ENCODE measurements at places on chromosomes 16 and 17. TPM values are rescaled to one million over a fixed set of nuclear protein-coding genes. Genes with fewer than 3 reads are reported as not detected.
A peak's percentile ranks its signal among the peaks of the same experiment; 100 is the strongest.

DNA sequence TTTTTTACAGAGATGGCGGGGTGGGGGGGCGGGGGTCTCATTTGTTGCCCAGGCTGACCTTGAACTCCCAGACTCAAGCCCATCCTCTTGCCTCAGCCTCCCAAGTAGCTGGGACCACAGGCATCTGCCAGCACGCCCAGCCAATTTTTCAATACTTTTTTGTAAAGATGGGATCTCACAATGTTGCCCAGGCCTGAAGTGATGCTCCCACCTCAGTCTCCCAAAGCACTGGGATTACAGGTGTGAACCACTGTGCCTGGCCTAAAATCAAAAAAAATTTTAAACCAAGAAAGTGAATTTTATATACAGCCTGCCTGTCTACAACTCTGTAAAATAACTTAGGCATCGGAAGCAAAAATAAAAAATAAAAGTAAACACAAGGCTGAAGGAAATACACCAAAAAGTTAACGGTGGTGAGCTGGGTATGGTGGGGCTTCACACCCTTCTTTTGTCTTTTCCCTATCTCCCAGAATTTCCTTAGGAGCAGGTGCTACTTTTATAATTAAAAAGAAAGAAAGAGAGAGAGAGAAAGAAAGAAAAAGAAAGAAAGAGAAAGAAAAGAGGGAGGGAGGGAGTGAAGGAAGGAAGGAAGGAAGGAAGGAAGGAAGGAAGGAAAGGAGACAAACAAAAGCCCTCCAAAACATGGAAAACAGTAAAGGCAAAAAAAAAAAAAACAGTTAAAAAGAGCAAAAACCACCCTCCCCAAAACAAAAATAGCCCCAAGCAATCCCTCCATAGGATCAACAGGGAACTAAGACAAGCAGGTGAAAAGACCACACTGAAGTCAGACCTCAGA, 51.4 kb downstream of the TBC1D16 start:
- H3K4me3 ChIP-seq = no peak overlapping the region
- no peak for DNase-seq

- no peak overlapping the region for H3K27ac ChIP-seq
- H3K4me3 ChIP-seq = no peak overlapping the region
- H3K36me3 ChIP-seq = no peaks in the 10 kb centered on the region
- H3K4me1 ChIP-seq = no peaks in the 10 kb centered on the region
Measured at GRCh38 chr16:80265624-80266306, 275.0 kb upstream of the DYNLRB2 start.

GRCh38 chr17:67993998-67994361, 2.3 kb downstream of the C17orf58 start:
- no peaks in the 10 kb centered on the region for H3K36me3 ChIP-seq
- H3K27me3 ChIP-seq = no peaks in the 10 kb centered on the region
- peak overlapping the region; percentile 97 for H3K27ac ChIP-seq
- peaks cover 15% of the 10 kb centered on the region for H3K4me1 ChIP-seq
- H3K4me3 ChIP-seq = peak overlapping the region; percentile 73
- no peak for DNase-seq

The DNAH9 gene
- total RNA-seq = 0.28 TPM

DNA sequence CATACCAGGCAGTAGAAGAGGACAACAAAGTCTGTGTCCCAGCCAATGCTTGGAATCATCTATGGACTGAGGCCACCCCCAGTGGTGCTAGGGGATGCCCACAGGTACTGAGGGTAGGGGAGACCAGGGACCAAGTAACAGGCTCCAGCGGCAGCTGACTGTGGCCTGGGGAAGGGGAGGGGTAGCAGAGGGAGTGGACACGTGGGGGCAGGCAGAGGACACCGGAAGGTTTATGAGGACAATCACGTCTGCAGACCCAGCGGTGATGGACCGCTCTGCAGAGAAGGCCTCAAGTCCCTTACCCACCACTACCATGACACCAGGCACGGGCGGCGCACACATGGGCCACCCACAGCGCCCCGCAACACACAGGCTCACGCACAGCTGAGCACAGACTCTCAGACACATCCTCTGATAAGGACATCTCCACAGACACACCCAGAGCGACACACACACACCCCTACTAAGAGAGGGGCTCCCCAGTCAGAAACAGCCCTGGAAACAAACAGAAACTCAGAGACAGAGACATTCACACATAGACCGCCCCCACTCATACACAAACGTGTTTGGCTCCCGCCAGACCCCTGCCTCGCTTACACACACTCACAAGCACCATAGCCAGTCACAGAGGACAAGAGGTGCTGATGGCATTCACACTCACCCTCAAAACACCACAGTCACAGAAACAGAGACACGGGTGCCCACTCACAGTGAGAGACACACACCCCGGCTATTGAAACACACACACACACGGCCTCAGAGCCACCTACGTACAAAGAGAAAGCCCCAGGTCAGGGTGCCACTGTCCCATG, 35.8 kb downstream of the SRCIN1 start:
- peaks cover 3% of the 10 kb centered on the region for H3K4me1 ChIP-seq
- no peak overlapping the region for H3K27ac ChIP-seq
- H3K4me3 ChIP-seq = no peak overlapping the region

The SMIM36 gene
- not detected for total RNA-seq

- peaks cover 16% of the 10 kb centered on the region for H3K4me1 ChIP-seq
- no peak for DNase-seq
- H3K27ac ChIP-seq = no peak overlapping the region
- no peak overlapping the region for H3K4me3 ChIP-seq
- no peaks in the 10 kb centered on the region for H3K27me3 ChIP-seq
Measured at GRCh38 chr17:76530095-76530723, 7.3 kb downstream of the CYGB start.

DNA sequence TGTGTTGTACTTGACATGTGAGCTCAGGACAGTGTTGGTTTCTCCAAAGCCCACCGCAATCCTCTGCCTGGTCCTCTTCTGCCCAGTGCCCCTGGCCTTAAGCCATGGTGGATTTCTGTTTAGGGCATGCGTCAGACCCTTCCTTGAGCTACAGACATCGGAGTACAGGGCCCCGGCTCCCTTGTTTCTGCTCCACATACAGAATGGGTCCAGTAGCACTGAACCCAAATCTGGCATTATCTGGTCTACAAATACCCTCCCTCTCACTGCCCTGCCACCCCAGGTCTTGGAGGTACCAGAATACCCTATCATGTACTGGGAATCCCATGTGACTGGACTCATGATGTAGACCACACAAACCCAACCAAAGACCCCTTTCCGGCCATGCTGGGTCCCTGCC, 27.4 kb upstream of the ZNHIT3 start:
- DNase-seq = no peak
- no peak overlapping the region for H3K27ac ChIP-seq
- peaks cover 8% of the 10 kb centered on the region for H3K27me3 ChIP-seq
- no peaks in the 10 kb centered on the region for H3K4me1 ChIP-seq
- no peak overlapping the region for H3K4me3 ChIP-seq

DNA sequence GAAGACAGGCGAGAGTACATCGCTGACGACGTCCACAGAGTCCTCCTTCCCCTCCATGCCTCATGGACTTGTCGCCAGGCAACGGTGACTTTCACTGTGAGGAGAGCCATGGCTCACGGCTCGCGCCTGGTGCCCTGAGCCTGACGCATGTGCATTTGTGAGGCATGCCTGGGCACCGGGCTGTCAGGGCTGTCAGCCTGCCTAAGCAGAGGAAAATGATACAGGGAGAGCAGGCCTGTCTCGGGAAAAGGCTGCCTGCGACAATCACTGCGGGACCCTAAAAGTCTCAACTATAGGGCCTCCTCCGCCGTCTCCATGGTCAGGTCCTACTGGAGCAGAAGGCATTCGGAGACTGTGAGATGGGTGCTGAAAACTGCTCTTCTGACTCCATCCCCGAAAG, 135.5 kb upstream of the WSB1 start:
- DNase-seq = no peak
- H3K4me3 ChIP-seq = no peak overlapping the region
- H3K36me3 ChIP-seq = no peaks in the 10 kb centered on the region
- no peak overlapping the region for H3K27ac ChIP-seq

The ARHGAP44 gene
- total RNA-seq = 45.2 TPM

GRCh38 chr16:52441886-52442285, 105.1 kb downstream of the TOX3 start:
- DNase-seq = no peak
- H3K27me3 ChIP-seq = no peaks in the 10 kb centered on the region
- no peaks in the 10 kb centered on the region for H3K36me3 ChIP-seq
- H3K27ac ChIP-seq = no peak overlapping the region

GRCh38 chr17:79991924-79992648, 43.6 kb downstream of the TBC1D16 start:
- no peaks in the 10 kb centered on the region for H3K36me3 ChIP-seq
- H3K4me1 ChIP-seq = peaks cover 41% of the 10 kb centered on the region

DNA sequence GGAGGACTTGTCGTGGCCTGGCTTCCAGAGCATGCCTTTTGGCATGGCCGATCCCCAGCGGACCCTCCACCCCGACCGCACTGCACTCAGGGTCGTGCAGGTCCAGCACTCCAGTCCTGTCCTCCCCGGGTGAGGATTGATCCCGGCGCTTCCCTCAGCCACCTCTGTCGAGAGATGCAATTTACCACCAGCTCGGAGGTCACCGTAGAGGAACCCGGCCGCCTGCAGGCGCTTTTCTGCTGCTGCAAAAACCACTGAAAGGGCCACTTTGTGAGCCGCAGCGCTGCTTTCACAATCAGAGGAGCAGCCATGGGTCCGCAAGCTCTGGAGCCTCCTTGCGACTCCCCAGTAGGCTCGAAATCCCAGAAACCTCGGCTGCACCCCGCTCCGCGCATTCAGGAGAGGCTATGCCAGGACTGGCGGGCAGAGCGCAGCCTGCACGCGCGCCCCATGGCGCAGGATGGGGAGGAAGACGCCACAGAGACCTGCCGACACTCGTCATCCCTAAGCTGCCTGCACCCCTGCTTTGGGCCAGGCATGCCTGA, 134.2 kb downstream of the HS3ST2 start:
- DNase-seq = no peak
- H3K27me3 ChIP-seq = peaks cover 26% of the 10 kb centered on the region
- H3K36me3 ChIP-seq = no peaks in the 10 kb centered on the region
- H3K4me1 ChIP-seq = no peaks in the 10 kb centered on the region
- no peak overlapping the region for H3K4me3 ChIP-seq

- no peak overlapping the region for H3K4me3 ChIP-seq
- peak overlapping the region; percentile 67 for H3K27ac ChIP-seq
- H3K36me3 ChIP-seq = no peaks in the 10 kb centered on the region
- H3K4me1 ChIP-seq = peaks cover 27% of the 10 kb centered on the region
Measured at GRCh38 chr17:73340093-73340596, 28.3 kb upstream of the CDC42EP4 start.

DNA sequence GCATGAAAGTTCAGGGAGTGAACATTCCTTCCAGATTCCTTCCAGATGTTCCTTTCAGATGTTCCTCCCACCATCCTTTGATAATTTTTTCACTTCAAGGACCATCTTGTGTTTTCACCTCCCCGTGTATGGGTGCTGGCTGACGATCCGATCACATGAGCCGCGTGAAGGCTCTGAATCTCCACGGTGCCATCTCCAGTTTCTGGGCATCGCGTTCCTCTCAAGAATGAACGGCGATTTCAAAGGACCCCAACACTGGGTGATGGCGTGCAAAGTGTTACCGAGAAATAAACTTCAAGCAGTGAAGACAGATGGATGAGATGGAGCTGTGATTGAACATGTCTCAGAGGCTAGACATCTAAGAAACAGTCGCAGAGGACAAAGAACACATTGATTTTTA, 245.3 kb downstream of the GSG1L start:
- H3K4me1 ChIP-seq = no peaks in the 10 kb centered on the region
- no peaks in the 10 kb centered on the region for H3K27me3 ChIP-seq
- H3K4me3 ChIP-seq = no peak overlapping the region
- no peak overlapping the region for H3K27ac ChIP-seq
- no peaks in the 10 kb centered on the region for H3K36me3 ChIP-seq

DNA sequence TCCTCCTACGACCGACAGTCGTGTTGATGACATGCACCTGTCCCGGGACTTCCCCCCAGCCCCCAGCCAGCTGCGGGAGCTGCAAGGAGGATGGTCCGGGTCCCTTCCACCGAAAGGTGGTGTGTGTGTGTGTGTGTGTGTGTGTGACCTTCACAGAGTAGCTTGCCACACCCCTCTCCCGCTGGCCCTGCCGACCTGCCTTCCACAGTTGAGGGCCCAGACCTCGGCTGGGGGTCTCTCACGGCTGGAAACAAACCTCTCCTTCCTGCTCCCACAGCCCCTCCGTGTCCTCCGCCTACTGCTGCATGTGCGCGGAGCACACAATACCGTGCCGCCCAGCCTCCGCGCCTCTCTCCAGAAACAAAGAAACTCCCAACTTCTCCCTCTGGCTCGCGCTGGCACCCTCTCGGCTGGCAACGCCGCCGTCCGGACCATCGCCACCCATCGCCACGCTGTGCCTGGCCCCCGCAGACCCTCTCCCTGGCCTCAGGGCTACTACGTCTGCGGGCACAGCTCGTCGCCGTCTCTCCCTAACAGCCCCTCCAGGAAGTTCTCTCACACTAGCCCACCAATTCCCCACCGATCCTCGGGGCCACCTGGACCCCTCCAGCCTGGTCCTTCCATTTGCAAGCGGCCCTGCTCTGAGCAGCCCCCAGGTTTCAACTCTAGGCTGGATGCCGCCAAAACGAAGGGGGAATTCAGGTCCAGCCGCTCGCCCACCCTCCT, 81.2 kb downstream of the TIMM22 start:
- H3K4me1 ChIP-seq = peaks cover 44% of the 10 kb centered on the region
- no peak overlapping the region for H3K27ac ChIP-seq
- no peaks in the 10 kb centered on the region for H3K36me3 ChIP-seq
- no peak for DNase-seq
- H3K4me3 ChIP-seq = no peak overlapping the region

The TP53TG3 gene
- not detected for total RNA-seq

GRCh38 chr16:17117906-17118577, 352.7 kb downstream of the XYLT1 start:
- H3K36me3 ChIP-seq = no peaks in the 10 kb centered on the region
- H3K27ac ChIP-seq = no peak overlapping the region
- H3K27me3 ChIP-seq = no peaks in the 10 kb centered on the region
- H3K4me3 ChIP-seq = no peak overlapping the region
- no peaks in the 10 kb centered on the region for H3K4me1 ChIP-seq
- no peak for DNase-seq

The SLC4A1 gene
- not detected for total RNA-seq

Data from adrenal gland (tissue), 19 donors.